ENCODE measurements at places on chromosomes 4 and X.

DNA sequence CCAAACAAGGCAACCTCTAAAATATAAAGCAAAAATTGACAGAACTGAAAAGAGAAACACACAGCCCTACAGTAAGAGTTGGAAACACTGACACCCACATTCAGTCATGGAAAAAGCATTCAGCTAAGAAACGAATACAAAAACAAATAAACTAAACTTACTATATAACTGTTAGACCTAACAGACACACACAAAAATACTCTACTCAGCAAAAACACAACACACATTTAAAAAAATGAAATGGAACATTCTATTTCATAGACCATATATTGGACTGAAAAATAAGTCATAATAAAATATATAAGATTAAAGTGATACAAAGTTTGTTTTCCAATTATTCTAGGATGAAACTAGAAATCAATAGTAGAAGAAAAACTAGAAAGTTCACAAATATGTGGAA is 488.8 kb upstream of the POU3F4 start:
- DNase-seq, result no peak

- DNase-seq, result peak; percentile 50
These were observed 17.1 kb upstream of the MAP7D3 start for GRCh38 chrX:136268051-136269048.

DNA sequence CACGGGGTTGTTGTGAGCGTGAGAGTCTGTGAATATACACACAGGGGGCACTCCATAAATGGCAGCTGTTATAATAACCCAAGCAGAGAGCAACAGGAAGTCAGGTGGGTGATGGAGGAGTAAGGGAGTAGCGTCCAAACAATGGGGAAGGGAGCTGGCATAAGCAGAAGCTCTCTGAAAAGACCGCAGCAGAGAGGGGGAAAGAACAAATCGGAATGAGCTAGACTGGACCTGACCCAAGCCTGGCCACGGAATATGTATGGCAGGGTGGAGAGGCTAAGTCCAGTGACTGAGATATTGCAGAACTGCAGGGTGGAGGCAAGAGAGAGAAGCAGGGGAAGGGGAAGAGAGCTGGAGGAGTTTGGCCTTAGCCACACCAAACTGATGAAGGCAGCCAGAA is 6.5 kb upstream of the GJB1 start:
- DNase-seq, result no peak

DNA sequence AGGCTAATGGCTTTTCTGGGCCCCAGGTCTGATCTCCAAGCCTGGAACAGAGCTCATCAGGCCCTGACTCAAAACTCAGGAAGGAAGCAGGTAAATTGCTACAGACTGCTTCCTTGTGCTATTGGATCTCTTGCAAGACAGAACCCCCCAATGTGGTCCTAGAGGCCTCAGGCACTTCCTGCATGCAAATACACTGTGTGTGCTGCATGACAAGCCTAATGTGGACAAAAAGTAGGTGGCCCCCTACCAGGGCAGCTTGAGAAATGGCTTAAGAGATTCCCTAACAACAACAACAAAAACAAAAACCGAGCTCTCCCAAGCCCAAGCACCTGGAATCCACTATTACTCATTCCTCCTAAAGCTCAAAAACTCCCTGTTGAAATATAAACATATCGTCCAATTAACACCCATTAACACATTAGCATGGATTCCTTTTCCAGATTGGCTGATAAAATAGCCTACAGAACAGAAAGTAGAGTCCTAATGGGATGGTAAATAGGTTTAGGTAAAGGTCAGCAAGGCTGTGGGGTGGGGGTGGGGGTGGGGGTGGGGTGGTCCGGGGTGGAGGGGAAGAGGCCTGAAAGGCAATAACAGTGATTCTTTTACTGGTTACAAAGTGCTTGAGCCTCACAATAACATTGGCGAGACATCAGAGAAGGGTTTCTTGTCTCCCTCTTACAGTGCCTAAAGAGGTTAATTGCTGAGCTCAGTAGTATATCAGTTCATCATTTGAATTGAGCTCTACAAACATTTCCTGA is 24.1 kb upstream of the FGF16 start:
- DNase-seq, result no peak

GRCh38 chr4:105232374-105232773 is 85.7 kb downstream of the TET2 start:
- no peak for DNase-seq

DNA sequence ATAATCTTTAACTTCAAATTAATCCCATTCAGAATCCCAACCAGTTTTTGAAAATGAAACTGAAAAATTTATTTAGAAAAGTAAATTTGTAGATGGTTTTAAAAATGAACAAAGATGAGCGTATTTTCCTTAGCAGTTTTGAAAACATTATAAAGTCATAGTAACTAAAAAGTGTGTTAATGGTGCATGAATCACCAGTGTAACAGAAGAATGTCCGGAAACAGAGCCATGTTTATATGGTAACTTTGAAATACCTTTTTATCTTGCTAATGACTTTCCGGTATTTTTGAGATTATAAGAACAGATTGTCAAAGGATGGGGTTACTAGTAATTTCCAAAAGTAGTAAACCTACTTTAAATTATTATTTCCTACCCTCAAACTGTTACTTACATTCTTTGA is 145.9 kb downstream of the IRS4 start:
- DNase-seq, result no peak

- no peak for DNase-seq
These were observed 173.8 kb downstream of the CAMK2D start for GRCh38 chr4:113587640-113588275.

DNA sequence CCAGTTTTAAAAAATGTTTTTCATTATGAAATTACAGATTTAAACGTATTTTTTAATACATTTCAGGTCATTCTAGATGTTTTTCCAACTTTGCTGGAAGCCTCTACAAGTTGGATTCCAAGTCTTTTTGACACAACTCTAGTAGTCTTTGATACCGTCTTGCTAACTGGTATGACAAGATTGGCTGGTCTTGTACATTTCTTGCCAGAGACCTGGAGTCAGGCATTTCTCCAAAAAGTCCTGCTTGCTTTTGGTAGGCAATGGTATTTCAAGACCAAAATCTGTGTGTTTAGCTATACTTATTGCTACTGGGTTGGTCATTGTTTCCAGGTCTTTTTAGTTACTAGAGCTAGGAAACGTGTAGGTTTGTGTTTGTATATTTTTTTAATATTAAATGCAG is 64.6 kb downstream of the SLAIN2 start:
- DNase-seq, result no peak

DNA sequence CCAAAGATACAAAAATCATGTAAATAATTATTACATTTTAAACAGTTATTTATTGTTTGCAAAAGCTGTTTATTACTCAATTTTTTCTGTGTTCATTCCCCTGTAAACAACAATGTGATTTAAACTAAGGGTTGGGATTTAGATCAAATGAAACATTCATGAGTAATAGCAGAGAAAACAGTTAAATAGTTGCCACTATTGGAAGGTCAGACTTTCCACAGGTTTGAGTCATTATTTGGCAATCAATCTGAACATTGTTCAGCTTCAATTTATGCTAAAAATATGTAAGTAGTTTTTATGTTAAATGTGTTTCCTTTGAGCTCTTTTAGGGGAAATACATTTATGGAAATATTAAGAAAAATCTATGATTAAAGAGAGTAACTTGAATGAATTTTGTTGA is 144.9 kb downstream of the STIM2 start:
- no peak for DNase-seq

DNA sequence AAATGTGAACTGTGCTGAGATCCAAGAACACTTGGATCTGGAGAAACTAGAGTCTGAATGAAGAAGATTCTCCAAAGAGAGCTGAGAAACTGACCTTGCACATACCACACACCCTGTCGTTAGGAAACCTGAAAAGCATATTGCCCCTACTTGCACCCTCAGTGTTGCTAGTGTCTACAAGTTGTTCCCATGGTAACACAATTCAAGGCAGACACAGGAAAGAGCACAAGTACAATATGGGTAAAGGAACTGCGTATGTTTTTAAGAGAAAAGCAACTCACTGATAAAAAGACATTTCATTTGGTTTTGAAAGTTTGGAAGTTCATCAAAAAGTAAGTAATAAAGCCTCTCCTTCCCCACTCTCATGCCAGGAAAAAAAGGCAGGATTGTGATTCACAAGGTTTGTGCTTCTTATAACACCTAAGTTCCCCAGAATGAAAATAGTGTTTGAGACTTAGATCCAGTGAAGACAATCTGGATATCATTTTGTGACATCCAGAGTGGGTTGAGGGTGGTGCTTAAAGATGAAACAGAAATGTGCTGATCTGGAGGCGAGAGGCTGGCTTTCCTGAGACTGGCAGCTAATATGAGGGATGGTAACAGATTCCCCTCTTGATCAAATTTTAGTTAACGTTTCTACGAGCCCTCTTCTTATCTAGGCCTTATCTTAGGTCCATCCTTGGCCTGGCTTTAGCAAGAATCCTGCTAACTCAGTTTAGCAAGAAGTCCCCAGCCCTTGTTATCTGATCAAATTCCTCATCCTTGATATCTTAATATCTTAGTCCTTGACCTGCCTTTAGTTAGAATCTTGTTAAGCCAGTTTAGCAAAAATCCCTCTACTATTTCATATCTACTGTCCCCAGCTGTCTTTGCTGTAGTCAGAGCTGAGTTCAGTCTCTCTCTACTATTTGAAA is 42.3 kb downstream of the NIPAL1 start:
- DNase-seq, result no peak

GRCh38 chr4:166518315-166518714 is 645.3 kb downstream of the TLL1 start:
- no peak for DNase-seq

DNA sequence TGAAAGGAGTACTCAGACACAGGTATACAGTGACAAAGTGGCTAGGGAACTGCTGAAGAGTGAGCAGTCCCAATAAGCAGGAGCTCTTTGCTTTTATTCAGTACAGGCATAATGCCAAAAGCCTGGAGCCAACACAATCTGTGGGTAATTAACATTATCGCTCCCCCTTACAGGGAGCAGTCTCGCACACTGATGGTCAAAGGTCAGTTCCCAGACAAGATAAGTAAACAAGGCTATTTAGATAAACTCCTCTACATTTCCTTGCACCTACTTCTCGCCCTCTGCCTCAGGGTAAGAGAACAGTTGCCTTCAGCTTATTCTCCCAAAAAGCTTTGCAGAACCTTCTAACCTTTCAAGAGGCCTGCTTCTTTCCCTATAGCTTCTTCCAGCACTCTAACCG is 73.9 kb upstream of the TAF9B start:
- DNase-seq, result no peak

GRCh38 chrX:111615227-111615626 is 65.7 kb upstream of the ALG13 start:
- DNase-seq, result no peak

DNA sequence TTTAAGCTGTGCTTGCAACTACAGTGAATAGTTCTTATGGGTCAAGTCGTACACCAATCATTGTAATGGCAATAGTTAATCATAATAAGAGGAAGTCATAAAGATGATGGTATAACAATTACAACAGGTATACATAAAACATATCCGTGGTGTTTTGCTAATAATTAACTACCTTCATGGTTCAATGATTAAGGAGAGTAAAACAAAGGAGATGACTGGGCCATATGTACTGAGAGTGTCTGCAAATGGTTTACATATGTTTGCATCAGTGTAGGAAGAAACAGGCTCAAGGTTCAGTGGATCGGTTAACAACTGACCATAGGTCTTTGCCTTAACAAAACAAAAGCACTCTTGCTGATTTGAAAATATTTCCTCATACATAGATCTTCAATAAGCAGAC is 253.0 kb downstream of the COX7B2 start:
- DNase-seq, result no peak

DNA sequence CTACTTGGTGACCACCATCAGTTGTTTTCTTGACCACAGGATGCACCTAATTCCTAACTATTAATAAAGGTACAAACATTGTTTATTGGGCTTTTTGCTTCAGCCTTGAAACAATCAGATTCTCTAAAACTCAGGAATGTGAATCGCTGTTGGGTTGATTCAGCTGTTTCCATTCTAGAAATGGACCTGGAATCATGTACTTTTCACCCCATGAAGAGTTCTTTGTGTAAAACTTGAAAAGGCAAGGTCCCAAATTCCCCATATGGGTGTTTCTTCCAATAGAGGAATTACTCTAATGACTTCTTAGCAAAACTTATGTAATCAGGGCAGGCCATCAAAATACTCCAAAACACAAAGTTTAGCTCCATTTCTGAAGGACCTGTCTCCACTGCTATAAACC is 7.4 kb downstream of the AFAP1 start:
- DNase-seq, result no peak

DNA sequence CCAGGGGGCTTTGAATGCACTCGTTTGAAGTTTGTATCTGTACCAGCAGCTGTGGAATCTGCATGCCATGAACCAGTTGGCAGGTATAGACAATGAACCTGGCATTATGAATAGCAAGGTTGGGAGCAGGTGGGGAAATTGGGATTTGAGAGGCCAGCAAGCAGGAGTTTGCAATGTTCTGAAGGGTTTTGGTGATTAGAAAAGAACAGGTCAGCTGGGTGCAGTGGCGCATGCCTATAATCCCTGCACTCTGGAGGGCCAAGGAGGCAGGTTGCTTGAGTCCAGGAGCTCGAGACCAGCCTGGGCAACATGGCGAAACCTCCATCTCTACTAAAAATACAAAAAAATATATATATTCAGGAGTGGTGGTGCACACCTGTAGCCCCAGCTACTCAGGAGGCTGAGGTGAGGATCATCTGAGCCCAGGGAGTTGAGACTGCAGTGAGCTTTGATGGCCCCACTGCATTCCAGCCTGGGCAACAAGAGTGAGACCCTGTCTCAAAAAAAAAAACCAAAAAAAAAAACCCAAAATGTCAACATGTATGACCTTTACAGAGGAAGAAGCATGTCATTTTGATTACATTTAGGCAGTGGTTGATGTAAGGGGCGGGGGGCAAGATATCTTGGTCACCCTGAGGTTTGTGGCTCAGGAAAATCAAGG is 63.9 kb downstream of the TSC22D3 start:
- DNase-seq, result no peak

GRCh38 chr4:111022758-111023157 is 399.9 kb upstream of the PITX2 start:
- DNase-seq, result no peak

- no peak for DNase-seq
These were observed 255 bp upstream of the CNOT6L start for GRCh38 chr4:77819404-77819842.

- no peak for DNase-seq
These were observed 7.8 kb upstream of the WDR1 start for GRCh38 chr4:10124167-10124930.

- no peak for DNase-seq
These were observed 29.9 kb downstream of the UPRT start for GRCh38 chrX:75303795-75304194.

DNA sequence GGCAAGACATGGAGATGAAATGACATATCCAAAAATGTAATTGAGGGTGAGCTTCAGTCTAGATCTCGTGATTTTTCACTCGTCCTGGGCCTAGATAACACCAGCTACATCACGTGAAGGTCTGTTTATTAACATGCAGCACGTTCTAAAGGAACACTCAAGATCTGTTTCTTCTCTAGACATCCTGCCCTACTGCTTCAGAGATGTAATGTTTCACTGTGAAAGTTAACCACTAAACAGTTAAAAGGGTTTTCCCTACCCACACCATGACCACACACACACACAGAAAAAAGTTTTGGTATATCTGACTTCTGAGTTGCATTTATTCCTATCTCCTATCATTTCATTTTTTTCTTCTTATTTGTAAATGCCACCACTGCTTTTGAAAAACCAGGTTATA is 52.3 kb upstream of the SMIM31 start:
- DNase-seq, result no peak

GRCh38 chr4:65023883-65024670 is 614.8 kb upstream of the TECRL start:
- no peak for DNase-seq

- peak; percentile 27 for DNase-seq
These were observed at the start of gene SEC24B for GRCh38 chr4:109433205-109434006. TSS of gene SEC24B (plus strand) at chr4:109433815. CDS start at chr4:109433870, 55 bp downstream.

GRCh38 chrX:1223242-1223600 is 10.8 kb upstream of the CRLF2 start:
- no peak for DNase-seq

Data from NCI-H1694 (cell line).